ENCODE measurements at places on chromosomes 2 and 18. TPM values are rescaled to one million over a fixed set of nuclear protein-coding genes. Genes with fewer than 3 reads are reported as not detected.

- DNase-seq = no peak
These were observed 14.9 kb downstream of the PIKFYVE start for GRCh38 chr2:208280933-208281332.

DNA sequence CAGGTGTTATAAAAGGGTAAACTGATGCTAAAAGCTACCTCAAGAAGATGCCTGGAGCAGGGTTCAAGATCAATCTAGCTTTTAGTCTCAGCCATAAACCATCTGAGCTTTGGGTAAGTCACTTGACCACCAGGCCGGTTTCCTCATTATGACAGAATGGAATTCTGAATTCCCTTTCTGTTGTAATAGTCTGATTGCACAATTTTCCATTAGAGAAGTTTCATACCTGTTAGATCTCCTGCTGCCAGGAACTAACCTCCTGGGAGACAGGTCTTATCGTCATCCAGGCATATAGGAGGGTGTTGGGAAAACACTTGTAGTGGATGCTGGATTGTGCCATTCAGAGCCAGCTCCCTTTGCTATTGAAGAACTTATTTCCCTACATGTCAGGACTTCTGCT is 272.5 kb downstream of the TDRD15 start:
- no peak for DNase-seq

PKDCC gene
- total RNA-seq = 128 TPM

CD207 gene
- 0.52 TPM for total RNA-seq

GPR45 gene
- not detected for total RNA-seq

- no peak for DNase-seq
These were observed 897.4 kb upstream of the KLHL29 start for GRCh38 chr2:22487541-22487940.

CDK15 gene
- total RNA-seq = 3.1 TPM

GRCh38 chr2:233422050-233422639 is 67.9 kb downstream of the DGKD start:
- DNase-seq = peak; percentile 85

POMC gene
- 6.8 TPM for total RNA-seq

- DNase-seq = no peak
These were observed 1.9 kb downstream of the AFTPH start for GRCh38 chr2:64526034-64526433.

DNA sequence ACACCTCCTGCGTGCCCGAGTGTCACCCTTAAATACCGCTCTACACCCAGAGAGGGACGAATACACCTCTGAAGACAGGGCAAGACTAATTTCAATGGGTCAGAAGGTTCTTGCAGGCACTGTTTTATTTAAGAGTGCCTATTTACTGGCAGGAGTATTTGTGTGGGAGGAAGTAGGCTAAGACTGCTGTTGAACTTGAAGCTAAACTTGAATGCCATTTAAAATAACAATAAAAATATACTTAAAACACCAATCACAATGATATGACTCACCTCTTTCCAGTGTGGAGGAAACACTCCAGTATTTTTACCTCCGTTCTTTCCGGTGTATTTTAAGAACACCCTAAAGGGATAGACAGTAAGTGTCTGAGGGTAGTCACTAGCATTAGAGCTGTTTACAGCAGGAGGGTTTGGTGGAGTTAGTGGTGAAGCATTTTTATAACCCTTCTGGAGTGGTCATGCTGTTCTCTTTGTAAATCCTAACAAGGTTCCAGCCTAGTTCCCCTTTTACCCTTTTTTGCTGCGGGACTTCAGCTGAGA is 9.6 kb upstream of the HOXD1 start:
- DNase-seq = no peak

DNA sequence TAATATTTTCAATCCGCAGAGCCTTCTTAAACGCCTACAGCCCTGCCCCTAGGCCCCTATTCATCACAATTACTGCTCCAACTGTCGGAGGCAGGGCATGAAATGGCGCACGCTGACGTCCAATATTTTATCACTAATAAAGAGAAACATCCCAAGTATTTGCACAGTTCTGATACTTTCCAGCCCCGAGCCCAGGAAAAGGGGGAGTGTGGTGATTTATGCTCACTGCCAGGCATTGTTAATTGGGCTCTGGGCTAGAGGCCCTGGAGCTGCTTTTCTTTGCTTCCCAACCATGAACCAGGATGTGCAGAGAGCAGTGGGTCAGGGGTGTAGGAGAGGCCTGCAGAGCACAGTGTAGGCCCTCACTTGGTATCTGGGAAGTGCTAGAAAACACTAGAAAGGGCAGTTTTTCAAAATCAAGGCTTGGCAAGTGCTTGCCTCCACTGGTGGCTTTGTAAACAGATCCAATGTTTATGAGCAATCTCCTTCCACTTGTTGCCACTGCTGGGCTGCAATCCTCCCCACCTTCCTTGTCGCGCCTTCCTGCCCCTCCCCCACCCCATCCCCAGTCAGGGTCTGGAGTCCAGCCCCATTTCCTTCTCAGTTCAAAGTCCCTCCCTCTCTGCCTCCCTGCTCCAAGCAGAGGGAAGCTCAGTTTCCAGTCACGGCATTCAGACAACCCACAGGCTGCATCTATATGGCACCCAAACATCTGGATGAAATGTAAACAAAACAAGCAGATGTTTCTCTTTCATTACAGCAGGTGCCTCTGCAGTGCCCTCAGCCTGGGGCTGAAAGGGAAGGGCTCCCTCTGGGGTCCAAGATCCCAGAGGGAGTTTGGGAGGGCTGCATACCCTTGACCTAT is 83.9 kb upstream of the PKDCC start:
- peak; percentile 85 for DNase-seq

DNA sequence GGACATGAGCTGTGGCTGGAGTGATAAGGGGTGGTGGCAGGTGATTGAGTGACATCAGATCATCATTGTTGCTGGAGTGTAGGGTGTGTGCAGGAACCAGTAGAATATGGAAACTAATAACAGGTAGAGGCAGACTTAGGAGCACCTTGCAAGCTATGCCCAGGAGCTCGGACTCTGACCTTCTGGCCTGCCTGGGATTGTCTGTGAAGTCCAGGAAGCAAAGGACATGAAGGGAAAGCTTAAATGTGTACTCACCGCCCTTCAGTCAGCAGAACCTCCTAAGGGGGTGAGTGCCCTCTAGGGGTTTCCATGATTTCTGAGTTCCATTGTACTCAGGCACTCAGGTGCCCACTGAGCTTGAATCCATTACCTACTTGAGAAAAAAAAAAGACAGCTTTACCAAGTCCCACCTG is 104.2 kb downstream of the CRIM1 start:
- DNase-seq = peak; percentile 78

DNA sequence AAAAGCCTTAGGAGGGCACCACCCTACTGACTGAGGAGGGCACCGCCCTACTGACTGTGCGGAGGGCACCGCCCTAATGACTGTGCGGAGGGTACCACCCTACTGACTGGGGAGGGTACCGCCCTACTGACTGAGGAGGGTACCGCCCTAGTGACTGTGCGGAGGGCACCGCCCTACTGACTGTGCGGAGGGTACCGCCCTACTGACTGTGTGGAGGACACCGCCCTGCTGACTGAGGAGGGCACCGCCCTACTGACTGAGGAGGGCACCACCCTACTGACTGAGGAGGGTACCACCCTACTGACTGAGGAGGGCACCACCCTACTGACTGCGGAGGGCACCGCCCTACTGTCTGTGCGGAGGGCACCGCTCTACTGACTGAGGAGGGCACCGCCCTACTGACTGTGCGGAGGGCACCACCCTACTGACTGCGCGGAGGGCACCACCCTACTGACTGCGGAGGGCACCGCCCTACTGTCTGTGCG is 150.2 kb upstream of the NFATC1 start:
- no peak for DNase-seq

- DNase-seq = no peak
These were observed 37.3 kb downstream of the GKN2 start for GRCh38 chr2:68915393-68915792.

- DNase-seq = no peak
These were observed 253.7 kb upstream of the THUMPD2 start for GRCh38 chr2:40032650-40033319.

DNA sequence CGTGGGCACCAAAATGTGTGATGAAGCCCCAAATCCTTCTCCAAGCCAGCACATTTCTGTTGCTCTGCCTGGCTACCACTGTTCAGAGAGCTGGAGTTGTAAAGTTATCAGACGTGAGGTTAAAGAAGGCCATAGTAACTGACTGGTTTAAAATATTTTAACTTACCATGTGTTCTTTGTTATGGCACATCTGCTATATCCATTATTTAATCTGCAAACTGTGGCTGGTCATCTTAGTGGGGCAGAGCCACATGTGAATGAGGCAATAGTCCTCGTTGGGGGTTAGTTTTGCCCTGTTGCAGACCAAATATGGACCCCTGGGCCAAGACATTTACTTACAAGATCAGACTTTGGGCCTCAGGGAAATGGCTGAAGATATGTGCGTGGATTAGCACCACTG is 214.4 kb upstream of the RASGRP3 start:
- no peak for DNase-seq

GRCh38 chr2:128115921-128116623 is 25.1 kb downstream of the UGGT1 start:
- no peak for DNase-seq

GRCh38 chr2:187544371-187545080 is 9.7 kb downstream of the TFPI start:
- no peak for DNase-seq

BOLL gene
- not detected for total RNA-seq

OBSL1 gene
- total RNA-seq = 57.8 TPM

DNA sequence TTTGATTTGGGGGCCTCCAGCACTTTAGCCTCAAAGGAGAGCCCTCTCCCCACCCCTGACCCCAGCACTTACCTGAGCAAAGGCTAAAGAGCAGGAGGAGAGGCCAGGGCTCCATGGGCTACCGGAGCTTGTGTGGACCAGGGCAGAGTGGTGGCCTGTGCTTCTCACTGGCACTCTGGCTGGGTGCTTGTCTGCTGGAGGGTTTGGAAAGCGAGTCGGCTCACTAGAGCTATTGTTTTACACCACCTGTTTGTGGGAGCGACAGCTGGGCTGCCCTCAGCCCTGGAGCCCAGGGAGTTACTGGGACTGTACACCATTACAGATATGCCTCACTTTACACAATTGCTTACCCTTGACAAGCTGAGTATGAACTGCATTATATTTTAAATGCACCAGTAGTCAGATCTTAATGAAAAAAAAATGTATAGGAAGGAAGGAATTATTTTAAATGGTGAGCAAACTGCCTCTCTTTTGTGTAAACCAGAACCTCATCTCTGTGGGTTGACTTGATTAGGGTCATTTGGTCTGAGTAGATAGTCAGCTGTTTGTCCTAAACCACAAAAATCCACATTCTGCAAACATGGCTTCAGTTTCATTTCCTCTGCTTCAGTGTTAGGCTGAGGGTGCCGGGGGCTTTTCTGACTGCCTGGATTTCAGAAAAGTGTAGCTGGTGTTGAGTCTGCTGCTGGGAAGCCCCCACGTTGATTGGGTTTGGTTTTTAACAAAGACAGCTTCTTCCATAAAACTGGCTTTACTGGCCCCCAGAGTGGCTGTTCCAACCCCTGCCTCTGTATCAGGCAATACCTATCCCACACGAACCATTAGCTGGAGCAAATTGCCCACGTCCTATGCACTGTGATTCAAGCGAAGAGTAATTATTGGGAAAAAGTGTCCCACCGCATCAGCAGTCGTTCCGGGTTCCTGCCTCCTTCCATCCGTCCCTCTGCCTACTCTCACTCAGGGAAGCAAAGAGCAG is at the start of gene CHRNA1:
TSS of gene CHRNA1 (minus strand) at position 193 of the 976 bp plus-strand sequence. CDS start at position 115, 78 bp downstream.
- no peak for DNase-seq

DNA sequence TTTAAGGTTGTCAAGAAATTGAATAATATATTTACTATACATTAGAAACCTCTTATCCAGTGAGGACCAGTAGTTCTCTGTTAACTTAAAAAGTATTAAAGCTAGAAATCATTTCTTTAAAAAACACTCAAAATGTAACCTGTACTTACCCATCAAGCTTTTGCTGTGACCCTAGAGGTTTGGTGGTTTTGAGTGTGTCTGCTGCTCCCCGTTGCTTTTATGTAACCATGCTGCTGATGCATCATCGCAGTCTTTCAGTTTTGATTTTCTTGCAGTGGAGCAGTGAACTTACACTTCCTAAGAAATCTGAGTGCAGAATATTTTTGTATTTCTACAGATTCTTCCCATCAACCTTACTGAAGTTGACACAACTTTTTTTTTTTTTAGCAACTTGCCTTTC is 34.2 kb downstream of the MRPS9 start:
- DNase-seq = no peak

- DNase-seq = no peak
These were observed 22.9 kb upstream of the GPR55 start for GRCh38 chr2:230947908-230948365.

ADAM23 gene
- 2.4 TPM for total RNA-seq

RGPD4 gene
- total RNA-seq = not detected

FEV gene
- not detected for total RNA-seq

LBX2 gene
- 3.3 TPM for total RNA-seq

CFC1 gene
- total RNA-seq = not detected

GRCh38 chr2:29238497-29238896 is 123.3 kb downstream of the CLIP4 start:
- no peak for DNase-seq

Data from mucosa of gallbladder (tissue), 1 donor.